NCI-H187 treated with DMSO at 0.1 percent for 48 hours (cell line): ENCODE measurements at places on chromosomes 4 and X.

- no peak for DNase-seq
Measured at GRCh38 chr4:149465955-149466354, 349.7 kb downstream of the IQCM start.

GRCh38 chr4:180449395-180449956 is 1793.7 kb upstream of the TENM3 start:
- no peak for DNase-seq

- DNase-seq, result no peak
Measured at GRCh38 chr4:186684220-186684619, 39.4 kb downstream of the FAT1 start.

- no peak for DNase-seq
Measured at GRCh38 chr4:97911236-97911906, 231.9 kb downstream of the STPG2 start.

GRCh38 chrX:15217161-15217560 is 52.7 kb downstream of the ASB9 start:
- no peak for DNase-seq

- DNase-seq, result no peak
Measured at GRCh38 chr4:45120163-45120562, 393.8 kb upstream of the GNPDA2 start.

- DNase-seq, result no peak
Measured at GRCh38 chr4:15368856-15369255, 59.0 kb upstream of the C1QTNF7 start.

DNA sequence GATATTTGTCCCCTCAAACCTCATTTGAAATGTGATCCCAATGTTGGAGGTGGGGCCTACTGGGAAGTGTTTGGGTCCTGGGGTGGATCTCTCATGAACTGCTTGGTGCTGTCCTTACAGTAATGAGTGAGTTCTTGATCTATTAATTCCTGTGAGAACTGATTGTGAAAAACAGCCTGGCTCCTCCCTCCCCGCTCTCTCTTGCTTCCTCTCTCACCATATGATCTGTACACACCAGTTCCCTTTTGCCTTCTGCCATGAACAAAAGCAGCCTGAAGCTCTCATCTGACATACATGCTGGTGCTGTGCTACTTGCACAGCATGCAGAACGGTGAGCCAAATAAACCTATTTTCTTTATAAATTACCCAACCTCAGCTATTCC is 11.2 kb upstream of the YIPF7 start:
- DNase-seq, result no peak

DNA sequence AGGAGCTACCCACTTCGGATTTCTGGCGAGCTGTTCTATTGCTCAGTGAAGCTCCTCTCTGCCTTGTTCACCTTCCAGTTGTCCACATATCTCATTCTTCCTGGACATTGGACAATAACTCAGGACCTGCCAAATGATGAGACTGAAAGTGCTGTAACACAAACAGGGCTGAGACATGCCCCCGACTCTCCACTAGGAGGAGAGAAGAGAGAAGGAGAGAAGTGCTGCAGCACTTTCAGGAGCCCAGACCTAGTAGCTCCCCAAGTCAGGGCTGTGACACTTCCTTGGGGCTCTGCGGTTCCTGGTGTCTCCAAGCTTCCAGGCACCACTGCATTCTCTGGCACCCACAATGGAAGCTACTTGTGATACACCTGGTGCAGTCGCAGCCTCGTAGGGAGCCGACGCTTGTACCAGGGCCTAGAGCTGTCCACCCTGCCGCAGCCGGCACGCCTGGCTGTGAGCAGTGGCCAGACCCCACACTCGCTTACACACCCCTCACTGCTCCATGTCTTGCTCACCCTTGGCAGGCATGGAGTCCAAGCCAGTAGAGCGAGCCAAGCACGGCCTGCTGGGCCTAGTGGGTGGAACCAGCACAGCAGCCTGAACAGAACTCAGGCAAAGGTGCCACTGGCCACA is 234.9 kb downstream of the TECRL start:
- DNase-seq, result no peak

- DNase-seq, result no peak
Measured at GRCh38 chr4:111512081-111512783, 633.0 kb upstream of the FAM241A start.

DNA sequence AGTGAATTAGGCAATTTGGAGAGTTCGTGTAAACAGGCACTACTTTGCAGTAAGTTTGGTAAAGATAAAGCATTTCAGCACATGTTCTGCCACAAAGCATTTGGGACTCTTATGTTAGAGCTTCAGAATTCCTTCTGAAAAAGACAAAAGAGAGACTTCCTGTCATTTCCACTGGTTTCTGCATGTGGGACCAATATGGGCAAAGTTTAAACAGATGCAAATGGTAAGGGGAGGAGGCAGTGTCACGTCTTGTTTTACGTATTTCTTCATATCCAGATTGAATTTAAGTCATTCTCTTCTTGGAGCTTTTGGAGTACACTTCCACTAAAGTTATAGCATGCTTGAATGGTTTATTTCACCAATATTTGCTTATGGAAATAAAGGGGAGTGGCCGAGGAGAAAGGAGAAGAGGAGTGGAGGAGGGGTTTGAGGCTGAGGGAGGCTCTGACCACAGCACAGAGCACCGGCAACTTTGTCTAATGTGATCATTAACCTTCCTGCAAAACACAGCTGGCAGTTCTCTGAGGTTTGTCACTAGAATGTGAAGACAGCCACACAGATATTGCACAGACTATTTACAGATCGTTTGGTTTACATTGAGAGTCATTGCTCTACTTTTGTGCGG is at the start of gene APELA:
Gene APELA (plus strand): TSS at position 479 of the 625 bp plus-strand sequence. CDS start 154 bp downstream, outside the sequence.
- no peak for DNase-seq

DNA sequence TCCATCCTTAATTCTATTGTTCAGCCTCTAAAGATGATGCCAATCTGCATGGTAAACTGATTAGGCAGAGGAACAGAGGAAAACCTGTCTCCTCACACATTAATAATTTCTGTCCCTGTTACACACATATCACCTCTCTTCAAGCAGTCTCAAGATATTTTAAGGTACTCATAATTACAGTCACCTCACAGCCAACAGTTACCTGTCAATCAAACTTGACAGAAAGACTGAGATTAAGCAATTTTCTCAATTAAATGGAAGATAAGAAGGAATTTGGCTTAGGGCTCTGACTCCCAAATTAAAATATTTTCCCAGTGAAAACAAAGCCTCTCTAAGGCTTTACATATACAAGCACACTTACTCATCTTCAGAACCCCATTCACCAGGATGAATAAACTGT is 85.2 kb downstream of the MAPK10 start:
- no peak for DNase-seq

DNA sequence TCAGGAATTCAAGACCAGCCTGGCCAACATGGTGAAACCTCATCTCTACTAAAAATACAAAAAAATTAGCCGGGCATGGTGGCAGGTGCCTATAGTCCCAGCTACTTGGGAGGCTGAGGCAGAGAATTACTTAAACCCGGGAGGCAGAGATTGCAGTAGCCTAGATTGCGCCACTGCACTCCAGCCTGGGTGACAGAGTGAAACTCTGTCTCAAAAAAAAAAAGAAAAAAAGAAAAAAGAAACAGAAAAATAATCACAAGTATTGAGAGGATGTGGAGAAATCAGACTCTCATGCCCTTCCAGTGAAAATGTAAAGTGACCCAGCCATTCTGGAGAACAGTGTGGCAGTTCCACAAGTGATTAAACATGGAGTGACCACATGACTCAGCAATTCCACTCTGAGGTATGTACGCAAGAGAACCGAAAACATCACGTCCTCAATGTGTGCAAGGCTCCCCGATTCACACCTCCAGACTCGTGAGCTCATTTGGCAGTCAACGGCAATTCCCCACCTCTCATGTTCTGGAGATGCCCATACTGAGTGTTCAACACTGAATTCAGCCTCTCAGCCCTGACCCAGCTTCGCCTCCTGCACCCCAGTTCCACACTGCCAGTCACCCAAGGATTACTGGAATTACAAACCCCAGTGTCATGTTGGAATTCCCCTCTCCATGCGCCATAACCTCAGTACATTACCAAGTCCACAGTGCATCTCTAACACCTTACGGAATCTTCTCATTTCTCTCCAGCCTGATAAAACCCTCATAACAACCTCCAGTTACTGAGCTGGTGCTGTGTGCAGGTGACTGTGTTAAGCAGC is 21.1 kb downstream of the ACOX3 start:
- DNase-seq, result no peak

DNA sequence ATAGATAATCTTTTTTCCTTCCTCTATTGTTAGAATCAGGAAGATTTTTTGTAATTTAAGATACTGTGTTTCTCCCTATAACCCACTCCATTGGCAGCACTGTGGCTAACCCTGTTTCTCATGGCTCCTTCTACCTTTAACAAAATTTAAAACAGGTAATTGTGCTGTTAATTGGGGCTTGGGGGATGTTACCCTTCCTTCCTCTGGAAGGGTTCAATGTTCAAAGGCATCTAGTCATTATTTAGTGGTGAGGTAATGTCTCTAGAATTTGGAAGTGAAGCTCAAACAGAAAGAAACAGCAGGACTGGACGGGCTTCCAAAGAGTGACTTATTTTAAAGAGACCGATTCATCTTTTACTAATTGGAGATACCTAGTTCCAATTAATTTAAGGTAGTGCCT is 166.4 kb downstream of the TRIML1 start:
- no peak for DNase-seq

- no peak for DNase-seq
Measured at GRCh38 chr4:102687373-102687981, 73.3 kb downstream of the MANBA start.

DNA sequence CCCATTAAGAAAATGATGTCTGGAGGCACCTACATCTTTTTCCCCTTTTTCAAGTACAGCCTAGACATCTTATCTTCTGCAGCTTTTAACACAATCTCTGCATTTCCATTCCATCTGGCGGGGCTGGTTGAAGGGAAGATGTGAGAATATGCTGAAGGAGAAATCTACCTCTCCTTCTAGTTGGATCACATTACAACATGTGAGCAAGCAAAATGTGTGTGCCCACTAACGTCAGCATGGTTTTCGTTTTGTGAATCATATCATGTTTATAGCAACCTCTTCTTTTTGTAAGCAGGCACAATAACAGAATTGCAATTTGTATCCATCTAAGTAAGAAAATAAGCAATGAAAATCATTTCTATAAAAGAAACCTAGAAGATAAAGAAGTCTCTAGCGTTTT is 28.9 kb upstream of the MID1 start:
- DNase-seq, result no peak

GRCh38 chr4:139682741-139683151 is 17.1 kb downstream of the MGST2 start:
- no peak for DNase-seq

GRCh38 chr4:69831646-69832325 is 28.2 kb downstream of the SULT1E1 start:
- no peak for DNase-seq

DNA sequence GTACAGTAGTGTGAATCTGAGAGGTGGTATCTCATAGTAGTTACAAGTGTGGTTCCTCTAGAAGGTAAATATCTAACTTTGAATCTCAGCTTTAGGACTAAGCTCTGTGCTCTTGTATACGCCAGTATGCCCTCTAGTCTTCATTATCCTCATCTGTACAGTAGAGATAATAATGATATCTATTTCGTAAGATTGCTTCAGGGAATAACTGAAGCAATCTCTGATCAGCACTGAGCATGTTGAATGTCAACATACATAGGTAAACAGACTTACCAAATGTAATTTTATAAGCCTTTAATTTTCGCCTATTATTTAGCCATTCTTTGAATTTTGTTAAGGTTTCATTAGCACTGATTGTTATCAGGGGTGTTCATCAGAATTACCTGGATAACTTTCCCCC is 175.2 kb upstream of the ANKRD50 start:
- DNase-seq, result no peak

DNA sequence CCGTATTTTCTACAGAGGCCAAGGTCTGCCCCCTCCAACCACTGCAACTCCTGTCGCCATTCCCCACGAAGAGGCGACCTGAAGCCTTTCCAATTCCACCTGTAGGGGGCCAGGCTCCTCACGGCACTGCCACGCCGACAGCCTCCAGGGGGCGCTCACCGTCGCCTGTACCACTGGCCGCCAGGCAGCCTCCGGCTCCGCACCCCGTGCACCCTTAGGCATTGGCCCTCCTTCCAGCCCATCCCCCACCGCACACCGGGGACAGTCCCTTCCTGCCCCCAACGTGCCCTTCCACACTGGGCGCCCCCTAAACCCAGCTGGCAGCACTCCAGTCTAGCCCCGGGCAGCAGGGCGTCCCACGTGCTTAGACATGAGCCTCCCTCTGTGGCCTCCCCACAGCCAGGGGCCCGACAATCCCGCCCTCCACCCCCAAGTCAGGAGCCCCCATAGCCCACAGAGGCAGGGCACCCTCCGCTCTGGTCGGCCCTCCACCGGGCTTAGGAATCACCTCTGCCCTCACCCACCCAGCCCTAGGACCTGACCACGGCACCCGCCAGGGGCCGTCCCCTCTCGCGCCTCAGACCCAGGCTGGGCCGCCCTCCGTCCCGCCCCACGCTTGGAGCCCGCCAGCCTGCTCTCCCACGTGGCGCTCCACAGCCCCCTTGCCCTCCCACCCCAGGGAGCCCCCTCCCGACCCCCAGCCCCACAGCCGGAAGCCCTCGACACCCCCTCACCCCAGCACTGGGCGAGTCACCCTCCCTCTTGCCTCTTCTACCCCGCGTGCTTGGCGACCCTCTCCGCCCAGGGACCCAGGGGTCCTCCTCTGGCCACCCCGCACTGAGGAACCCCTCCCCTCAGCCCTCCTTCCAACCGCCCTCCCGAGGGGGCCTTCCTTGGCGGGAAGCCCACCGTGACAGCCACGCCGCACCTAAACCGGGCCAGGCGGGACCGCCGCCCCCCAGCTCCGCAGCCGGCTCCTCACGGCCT is 711 bp downstream of the PNMA6E start:
- no peak for DNase-seq

- no peak for DNase-seq
Measured at GRCh38 chr4:7294176-7294756, 101.9 kb downstream of the SORCS2 start.

DNA sequence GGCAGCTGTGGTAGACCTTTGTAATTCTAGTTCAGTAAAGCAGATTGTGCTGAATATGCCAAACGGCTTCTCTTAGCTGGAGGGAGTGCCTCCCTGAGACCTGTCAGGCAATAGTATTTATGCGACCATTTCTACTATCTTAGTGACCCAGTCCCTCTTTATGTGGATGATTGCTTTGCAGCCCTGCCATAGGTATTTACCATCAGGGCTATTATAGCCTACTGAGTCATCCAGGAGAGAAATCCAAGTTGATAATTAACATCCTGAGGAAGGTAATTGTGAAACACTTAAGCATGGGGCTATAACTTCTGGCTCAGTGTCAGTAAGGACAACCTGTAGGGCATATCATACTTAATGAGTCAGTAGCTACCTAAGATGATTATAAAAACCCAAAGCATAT is 103.9 kb upstream of the MAOA start:
- no peak for DNase-seq

DNA sequence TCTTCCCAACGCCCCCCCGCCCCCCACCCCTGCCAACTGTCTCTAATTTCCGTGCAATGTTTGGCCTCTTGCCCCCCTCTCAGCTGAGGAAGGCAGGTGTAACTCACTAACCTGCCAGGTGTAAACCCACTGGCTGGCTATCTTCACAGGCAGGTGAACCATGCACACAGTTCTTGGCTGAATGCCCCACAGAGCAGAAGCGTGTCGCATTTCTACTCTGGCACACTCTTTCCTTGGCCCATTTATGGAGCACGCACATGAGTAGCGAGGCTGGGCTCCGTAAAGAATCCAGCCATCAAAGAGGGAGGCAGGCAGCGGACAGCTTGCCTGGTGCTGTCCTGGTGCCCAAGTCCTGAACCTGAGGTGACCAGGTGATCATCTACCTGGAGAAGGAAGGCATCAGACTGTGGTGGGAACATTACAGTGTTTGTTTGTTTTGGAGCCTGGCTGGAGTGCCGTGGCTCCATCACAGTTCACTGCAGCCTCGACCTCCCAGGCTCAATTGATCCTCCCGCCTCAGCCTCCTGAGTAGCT is 39.2 kb upstream of the CRMP1 start:
- peak; percentile 87 for DNase-seq

GRCh38 chr4:125735102-125735501 is 420.3 kb downstream of the FAT4 start:
- DNase-seq, result no peak
